PC-9 (cell line): ENCODE measurements at places on chromosomes 2 and 18. TPM values are rescaled to one million over a fixed set of nuclear protein-coding genes. Genes with fewer than 3 reads are reported as not detected.

- peaks cover 23% of the 10 kb centered on the region for H3K4me1 ChIP-seq
- no peaks in the 10 kb centered on the region for H3K27me3 ChIP-seq
- no peak overlapping the region for H3K4me3 ChIP-seq
These were observed 6.2 kb upstream of the MYL12B start for GRCh38 chr18:3255611-3256165.

IL1R2 gene
- total RNA-seq = 3.3 and 3.8 TPM in 2 replicates

DNA sequence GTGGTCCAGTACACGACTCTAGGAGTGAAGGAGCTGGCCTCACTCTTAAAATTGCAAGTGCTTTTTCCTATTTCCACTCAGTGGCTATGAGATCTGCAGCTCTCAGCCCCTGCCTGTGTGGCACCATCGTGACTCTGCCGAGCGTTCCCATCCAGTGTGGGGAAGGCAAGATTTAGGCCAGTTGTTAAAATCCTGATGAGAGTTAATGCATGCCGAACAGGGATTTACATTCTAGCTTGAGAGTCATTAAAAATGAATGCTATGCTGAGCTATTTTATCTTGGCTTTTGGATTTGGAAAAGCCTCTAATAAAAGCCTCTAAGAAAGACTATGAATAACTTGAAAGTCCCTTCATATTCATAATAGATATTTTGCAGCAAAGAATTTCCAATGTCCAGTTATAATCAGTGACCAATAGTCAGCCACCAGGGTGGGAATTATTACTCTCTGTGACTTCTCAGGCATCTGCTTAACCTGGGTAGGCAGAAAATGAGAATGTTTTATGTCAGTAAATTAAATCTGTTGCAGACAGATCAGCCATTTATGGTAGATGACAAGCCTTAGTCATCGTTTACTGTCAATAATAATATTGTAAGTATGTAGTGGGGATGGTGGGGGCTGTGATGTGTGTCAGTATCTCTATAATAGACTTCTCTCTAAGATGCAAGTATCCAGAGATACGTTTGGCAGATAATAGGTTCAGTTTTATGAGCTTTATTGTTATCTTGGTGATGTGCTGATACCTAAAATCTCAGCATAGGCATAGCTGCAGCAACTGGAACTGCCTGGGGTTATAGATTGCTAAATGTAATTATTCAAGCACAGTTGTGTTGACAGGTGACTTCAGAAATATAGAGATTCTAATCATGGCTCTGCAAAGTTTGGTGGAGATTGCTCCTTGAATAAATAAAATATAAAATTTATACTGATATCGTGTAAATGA, 207.8 kb downstream of the SOCS6 start:
- H3K4me1 ChIP-seq = no peaks in the 10 kb centered on the region
- H3K27ac ChIP-seq = no peak overlapping the region
- no peaks in the 10 kb centered on the region for H3K36me3 ChIP-seq
- no peaks in the 10 kb centered on the region for H3K27me3 ChIP-seq
- no peak overlapping the region for H3K4me3 ChIP-seq
- no peak for DNase-seq

DNA sequence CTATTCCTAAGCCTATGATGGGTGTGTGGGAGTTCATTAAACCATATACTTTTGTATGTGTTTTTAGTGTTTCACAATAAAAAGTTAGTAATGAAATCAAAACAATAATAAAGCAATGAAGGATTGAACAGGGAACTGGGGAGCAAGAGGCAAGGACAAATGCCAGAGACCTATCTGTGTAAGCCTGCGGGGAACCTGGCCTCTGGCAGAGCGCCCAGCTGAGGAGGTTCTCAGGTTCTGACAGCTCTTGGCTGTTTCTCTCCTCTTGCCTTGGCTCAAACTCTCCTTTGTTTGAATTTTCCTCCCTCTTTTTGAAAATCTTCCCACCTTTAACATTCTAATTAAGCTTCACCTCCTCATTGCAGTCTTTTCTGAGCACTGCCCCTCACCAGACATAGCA, 200.0 kb upstream of the NCKAP5 start:
- no peak overlapping the region for H3K27ac ChIP-seq
- H3K27me3 ChIP-seq = no peaks in the 10 kb centered on the region
- H3K4me1 ChIP-seq = no peaks in the 10 kb centered on the region
- DNase-seq = no peak
- no peak overlapping the region for H3K4me3 ChIP-seq
- no peaks in the 10 kb centered on the region for H3K36me3 ChIP-seq

C2orf92 gene
- 11.2 and 14.0 TPM in 2 replicates for total RNA-seq

GRCh38 chr2:20448246-20448976, 1.5 kb downstream of the RHOB start:
- H3K27ac ChIP-seq = 0 out of 2 replicates have a peak overlapping the region, but pooled peaks have one; percentile 69
- peaks cover 46% of the 10 kb centered on the region for H3K4me1 ChIP-seq
- H3K4me3 ChIP-seq = peak overlapping the region; percentile 97
- no peaks in the 10 kb centered on the region for H3K27me3 ChIP-seq
- H3K36me3 ChIP-seq = peaks cover 17% of the 10 kb centered on the region
- no peak for DNase-seq

DNA sequence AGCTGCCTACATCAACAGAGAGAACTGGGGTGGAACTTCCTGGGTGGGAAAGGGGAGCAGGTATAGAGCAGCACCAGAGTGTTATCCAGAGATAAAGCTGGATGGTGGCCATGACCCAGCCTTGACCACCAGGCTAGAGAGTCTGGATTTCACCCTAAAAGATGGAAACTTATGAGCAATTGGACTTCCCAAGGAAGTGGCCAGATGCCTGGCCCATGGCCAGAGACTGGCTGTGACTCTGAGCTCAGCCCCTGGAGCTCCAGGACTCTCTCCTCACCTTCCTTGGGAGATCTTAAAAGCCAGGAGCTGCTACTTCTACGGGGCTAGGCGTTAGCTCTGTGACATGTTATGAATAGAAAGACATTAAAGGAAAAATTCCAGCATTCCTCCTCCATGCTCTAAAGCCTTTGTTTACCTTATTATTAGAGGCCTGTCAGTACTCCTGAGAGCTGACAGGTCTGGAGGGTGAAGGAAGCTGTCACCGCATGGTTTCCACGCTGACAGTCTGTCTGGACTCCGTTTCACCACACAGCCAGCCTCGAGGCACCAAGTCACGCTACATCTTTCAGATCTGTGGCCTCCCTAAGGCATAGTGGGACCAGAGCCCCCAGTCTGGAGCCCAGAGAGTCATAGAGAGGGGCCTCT, 260.0 kb upstream of the SIX2 start:
- H3K4me3 ChIP-seq = no peak overlapping the region
- H3K4me1 ChIP-seq = peaks cover 26% of the 10 kb centered on the region
- H3K36me3 ChIP-seq = no peaks in the 10 kb centered on the region
- H3K27ac ChIP-seq = no peak overlapping the region
- DNase-seq = no peak

- no peaks in the 10 kb centered on the region for H3K36me3 ChIP-seq
- H3K4me1 ChIP-seq = no peaks in the 10 kb centered on the region
- no peak for DNase-seq
- no peak overlapping the region for H3K4me3 ChIP-seq
- H3K27ac ChIP-seq = no peak overlapping the region
- H3K27me3 ChIP-seq = peaks cover 84% of the 10 kb centered on the region
These were observed 232.6 kb downstream of the EN1 start for GRCh38 chr2:118614841-118615271.

- H3K4me3 ChIP-seq = no peak overlapping the region
- H3K36me3 ChIP-seq = no peaks in the 10 kb centered on the region
- H3K27me3 ChIP-seq = no peaks in the 10 kb centered on the region
These were observed 31.4 kb upstream of the DUSP2 start for GRCh38 chr2:96176661-96177060.

GRCh38 chr2:198641161-198641560, 816.6 kb downstream of the SATB2 start:
- no peaks in the 10 kb centered on the region for H3K27me3 ChIP-seq
- no peaks in the 10 kb centered on the region for H3K4me1 ChIP-seq
- H3K4me3 ChIP-seq = no peak overlapping the region
- no peaks in the 10 kb centered on the region for H3K36me3 ChIP-seq
- H3K27ac ChIP-seq = no peak overlapping the region
- no peak for DNase-seq

CNTNAP5 gene
- total RNA-seq = not detected in 2 replicates

SETBP1 gene
- total RNA-seq = 8.3 and 9.0 TPM in 2 replicates

GRCh38 chr2:117470311-117471095, 344.0 kb upstream of the DDX18 start:
- H3K4me1 ChIP-seq = no peaks in the 10 kb centered on the region
- DNase-seq = no peak
- H3K4me3 ChIP-seq = no peak overlapping the region

DNA sequence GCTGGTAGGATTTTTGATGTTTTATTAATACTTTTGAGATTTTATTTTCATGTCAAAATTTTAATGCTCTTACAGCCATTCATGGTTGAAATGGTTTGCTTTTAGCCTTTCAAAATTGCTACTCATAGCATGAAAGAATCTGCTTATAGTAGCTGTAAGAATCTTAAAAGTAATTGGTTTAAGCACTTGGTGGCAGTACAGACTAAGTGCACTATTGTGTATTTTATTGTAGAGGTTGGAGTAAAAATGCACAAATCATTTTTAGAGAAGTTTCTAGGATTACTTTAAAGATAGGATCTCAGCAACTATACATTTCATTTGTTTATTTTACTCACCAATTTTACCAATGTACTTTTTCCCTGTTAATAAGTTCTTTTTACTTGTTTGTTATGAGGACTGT, 205.8 kb downstream of the SPAG16 start:
- H3K27me3 ChIP-seq = no peaks in the 10 kb centered on the region
- no peak overlapping the region for H3K27ac ChIP-seq

TMEM247 gene
- total RNA-seq = not detected in 2 replicates

DNA sequence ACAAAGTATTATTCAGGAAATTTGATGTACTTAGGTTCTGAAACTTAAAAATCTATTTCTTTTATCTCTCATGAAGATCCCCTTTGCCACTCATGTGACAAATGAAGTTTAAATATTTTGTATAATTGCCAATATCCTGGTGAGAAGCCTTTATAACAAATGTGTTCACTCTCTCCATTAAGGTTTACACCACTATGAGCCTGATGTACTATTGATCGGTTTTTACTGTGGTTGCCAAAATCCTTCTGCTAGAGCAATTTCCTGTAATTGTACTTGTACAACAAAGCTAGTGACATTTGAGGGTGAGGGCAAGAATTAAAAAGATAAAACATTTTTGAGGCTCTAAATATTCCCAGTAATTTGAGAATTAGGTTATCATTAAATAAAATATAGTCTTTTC, 222.3 kb upstream of the CDH19 start:
- H3K27me3 ChIP-seq = no peaks in the 10 kb centered on the region
- H3K36me3 ChIP-seq = no peaks in the 10 kb centered on the region
- no peak for DNase-seq
- H3K27ac ChIP-seq = no peak overlapping the region

GAREM2 gene
- total RNA-seq = 0.96 and 1.7 TPM in 2 replicates

- H3K27me3 ChIP-seq = peaks cover 9% of the 10 kb centered on the region; the same call in 1 of the 2 replicates
- H3K4me3 ChIP-seq = no peak overlapping the region
- no peak overlapping the region for H3K27ac ChIP-seq
- peaks cover 8% of the 10 kb centered on the region for H3K4me1 ChIP-seq
- no peaks in the 10 kb centered on the region for H3K36me3 ChIP-seq
These were observed 11.9 kb downstream of the GAL3ST2 start for GRCh38 chr2:241788572-241788971.

GRCh38 chr2:64792995-64793639, 139.4 kb upstream of the SERTAD2 start:
- no peak overlapping the region for H3K27ac ChIP-seq
- no peaks in the 10 kb centered on the region for H3K36me3 ChIP-seq
- no peak overlapping the region for H3K4me3 ChIP-seq

PLEKHH2 gene
- total RNA-seq = 1.6 and 2.3 TPM in 2 replicates

DNA sequence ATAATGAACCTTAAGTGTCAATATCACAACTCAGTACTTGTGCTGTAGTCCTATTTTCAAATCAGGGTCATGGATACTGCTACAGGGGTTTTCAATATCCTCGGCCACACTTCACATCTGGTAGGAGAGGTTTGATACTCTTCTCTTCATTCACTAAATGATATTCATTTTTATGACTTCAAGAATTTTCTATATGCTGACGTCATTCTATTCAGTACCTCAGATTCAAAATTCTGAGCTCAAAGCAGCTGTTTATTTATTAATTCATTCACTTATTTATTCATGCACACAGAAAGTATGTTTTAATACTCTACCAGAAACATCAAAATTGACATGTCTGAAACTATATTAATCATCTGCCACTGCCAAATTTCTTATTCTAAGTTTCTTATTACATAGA, 866.9 kb upstream of the LRRTM1 start:
- no peak for DNase-seq
- H3K4me3 ChIP-seq = no peak overlapping the region
- no peak overlapping the region for H3K27ac ChIP-seq
- no peaks in the 10 kb centered on the region for H3K4me1 ChIP-seq
- no peaks in the 10 kb centered on the region for H3K36me3 ChIP-seq

DNA sequence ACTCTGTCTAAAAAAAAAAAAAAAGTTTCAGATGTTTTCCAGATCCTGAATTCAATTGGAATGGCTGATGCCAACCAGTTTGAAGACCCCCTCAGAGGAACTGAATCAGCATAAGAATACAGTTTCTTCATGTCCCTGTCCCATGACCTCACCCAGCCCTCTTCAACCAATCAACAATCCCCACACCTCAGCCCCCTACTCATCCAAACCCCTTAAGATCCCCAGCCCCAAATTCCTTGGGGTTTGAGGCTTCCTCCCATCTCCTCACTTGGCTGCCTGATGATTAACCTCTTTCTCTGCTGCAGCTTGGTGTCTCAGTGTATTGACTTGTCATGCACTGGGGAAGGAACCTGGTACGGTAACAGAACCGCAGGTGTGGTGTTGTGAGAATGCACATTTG, 97.6 kb upstream of the CABLES1 start:
- H3K4me1 ChIP-seq = peaks cover 42% of the 10 kb centered on the region
- H3K36me3 ChIP-seq = no peaks in the 10 kb centered on the region
- H3K27ac ChIP-seq = peak overlapping the region; percentile 56

DNA sequence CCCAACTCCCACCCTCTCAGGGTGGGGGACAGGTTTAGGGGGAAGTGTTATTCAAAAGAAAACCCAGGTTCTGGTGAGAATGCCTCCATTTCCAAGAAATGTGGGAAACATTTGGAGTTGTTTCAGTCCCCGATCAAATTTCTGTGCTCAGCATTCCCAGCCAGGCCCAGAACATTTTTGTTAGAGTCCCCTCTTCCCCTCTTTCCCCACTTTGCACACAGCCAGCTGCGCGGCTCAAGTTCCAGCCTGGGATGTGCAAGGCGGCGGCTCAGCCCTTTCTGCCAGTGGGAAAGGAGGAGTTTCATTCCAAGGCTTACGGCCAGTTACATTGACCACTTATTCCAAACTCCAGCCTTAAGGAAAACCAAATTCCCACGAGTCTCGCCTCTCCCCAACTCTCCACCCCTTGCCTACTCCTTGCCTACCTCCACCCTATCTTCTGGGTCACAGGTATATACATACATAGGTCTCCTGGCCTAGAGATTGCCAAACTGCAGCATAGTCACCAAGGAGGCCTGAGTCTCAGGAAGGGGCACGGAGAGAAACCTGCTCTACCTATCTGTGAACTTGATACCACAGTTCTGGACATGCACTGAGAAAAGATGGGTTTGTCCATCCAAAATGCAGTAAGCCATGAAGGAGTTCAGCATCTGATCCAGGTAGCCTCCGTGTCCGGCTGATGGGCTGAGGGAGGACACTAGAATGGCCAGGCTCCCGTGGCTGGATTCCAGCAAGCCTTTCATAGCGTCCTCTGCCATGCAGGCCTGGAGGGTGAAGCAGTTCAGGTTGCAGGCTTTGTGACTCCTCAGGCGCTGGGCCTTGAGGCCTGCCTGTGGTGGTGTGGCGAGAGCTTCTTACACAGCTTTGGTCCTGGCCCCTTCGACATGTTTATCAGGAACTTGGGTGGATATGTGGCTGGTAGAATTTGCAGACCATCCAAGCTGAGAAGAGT, 154.5 kb downstream of the ZFP36L2 start:
- H3K36me3 ChIP-seq = no peaks in the 10 kb centered on the region
- DNase-seq = no peak
- peak overlapping the region; percentile 93 for H3K27ac ChIP-seq
- H3K4me1 ChIP-seq = peaks cover 96% of the 10 kb centered on the region
- H3K4me3 ChIP-seq = peak overlapping the region; percentile 34
